Liver (tissue), 10 donors: ENCODE measurements at places on chromosomes 7 and 10. TPM values are rescaled to one million over a fixed set of nuclear protein-coding genes. Genes with fewer than 3 reads are reported as not detected.

DNA sequence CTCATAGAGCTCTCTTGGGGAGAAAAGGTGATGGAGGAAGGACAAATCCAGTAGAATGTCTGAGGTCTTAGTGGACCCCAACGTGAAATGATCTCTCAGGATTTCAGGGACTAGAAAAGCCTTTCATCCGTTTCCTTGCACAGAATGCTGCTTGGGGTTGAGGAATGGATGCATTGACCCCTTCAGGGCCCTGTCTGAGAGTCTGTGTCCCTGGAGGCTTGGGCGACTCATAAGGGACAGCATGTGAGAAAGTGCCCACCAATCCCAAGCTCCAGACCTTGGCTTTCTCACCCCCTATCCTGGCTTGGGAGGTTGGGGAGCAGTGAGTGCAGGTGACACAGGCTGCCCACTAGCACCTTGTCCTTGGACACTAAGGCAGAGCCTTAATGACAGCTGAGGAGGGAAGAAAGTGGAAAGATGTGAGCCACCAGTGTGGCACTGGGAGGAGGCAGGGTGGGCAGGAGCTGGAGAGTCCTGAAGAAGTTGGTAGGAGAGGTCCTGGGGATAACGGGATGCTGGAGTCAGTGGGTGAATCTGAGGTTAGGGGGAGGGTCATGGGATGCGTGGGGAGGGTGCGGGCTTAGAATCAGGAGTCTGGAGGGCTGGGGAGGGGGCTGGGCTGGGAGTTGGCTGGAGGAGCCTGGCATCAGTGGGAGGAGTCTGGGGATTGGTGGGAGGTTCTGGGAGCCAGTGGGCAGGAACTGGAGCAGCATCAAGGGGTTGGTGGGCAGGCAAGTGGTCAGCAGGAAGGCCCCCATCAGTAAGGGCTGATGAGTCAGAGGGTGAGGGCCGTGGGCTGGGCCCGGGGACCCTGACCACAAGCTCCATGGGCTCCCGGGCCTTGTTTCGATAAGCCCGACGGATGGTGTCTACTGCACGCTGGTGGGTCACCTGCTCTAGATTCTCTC, 8.6 kb downstream of the LZTS2 start:
- no peak for DNase-seq
- no peak overlapping the region for H3K4me3 ChIP-seq
- H3K27me3 ChIP-seq: no peaks in the 10 kb centered on the region
- no peaks in the 10 kb centered on the region for H3K4me1 ChIP-seq
- H3K36me3 ChIP-seq: no peaks in the 10 kb centered on the region

GRCh38 chr10:132054564-132054963, 11.2 kb upstream of the JAKMIP3 start:
- H3K27me3 ChIP-seq: no peaks in the 10 kb centered on the region
- H3K27ac ChIP-seq: no peak overlapping the region
- no peak overlapping the region for H3K4me3 ChIP-seq
- no peaks in the 10 kb centered on the region for H3K4me1 ChIP-seq
- DNase-seq: no peak

DNA sequence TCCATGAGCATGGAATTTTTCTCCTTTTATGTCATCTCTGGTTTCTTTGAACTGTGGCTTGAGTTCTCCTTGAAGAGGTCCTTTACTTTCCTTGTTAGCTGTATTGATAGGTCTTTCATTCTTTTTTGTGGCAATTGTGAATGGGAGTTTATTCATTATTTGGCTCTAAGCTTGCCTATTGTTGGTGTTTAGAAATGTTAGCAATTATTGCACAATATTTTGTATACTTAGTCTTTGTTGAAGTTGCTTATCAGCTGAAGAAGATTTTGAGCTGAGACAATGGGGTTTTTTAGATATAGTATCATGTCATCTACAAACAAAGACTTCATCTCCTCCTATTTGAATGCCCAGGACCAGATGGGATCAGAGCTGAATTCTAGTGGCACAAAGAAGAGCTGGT, 1143.8 kb downstream of the XPNPEP1 start:
- no peak overlapping the region for H3K27ac ChIP-seq
- no peak for DNase-seq
- no peak overlapping the region for H3K4me3 ChIP-seq
- H3K36me3 ChIP-seq: no peaks in the 10 kb centered on the region

- DNase-seq: no peak
- no peaks in the 10 kb centered on the region for H3K36me3 ChIP-seq
- no peak overlapping the region for H3K4me3 ChIP-seq
- no peak overlapping the region for H3K27ac ChIP-seq
Measured at GRCh38 chr7:82789883-82790609, 346.5 kb upstream of the CACNA2D1 start.

- H3K36me3 ChIP-seq: peaks cover 17% of the 10 kb centered on the region
- H3K4me1 ChIP-seq: no peaks in the 10 kb centered on the region
- H3K4me3 ChIP-seq: no peak overlapping the region
- no peaks in the 10 kb centered on the region for H3K27me3 ChIP-seq
- no peak overlapping the region for H3K27ac ChIP-seq
Measured at GRCh38 chr7:129006636-129007414, 48.1 kb downstream of the TNPO3 start.

DNA sequence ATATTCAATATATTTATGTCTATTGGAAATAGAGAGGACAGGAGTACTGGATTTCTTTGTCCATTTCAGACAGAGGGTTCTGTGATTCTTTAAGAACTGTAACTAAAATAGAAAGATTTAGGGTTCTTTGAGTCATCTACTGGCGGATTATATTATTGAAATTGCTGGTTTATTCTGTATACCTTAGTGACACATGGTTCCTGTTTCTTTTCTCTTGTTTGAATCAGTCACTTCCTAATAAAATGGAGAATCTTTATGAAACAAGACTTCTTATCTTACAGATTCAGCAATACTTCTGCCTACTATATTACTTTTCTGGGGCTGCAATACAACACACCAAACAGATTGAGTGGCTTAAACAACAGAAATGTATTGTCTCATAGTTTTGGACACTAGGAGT, 20.8 kb upstream of the ZNF800 start:
- H3K4me1 ChIP-seq: peaks cover 1% of the 10 kb centered on the region
- H3K4me3 ChIP-seq: no peak overlapping the region
- H3K27ac ChIP-seq: no peak overlapping the region
- H3K36me3 ChIP-seq: no peaks in the 10 kb centered on the region
- H3K27me3 ChIP-seq: no peaks in the 10 kb centered on the region

DNA sequence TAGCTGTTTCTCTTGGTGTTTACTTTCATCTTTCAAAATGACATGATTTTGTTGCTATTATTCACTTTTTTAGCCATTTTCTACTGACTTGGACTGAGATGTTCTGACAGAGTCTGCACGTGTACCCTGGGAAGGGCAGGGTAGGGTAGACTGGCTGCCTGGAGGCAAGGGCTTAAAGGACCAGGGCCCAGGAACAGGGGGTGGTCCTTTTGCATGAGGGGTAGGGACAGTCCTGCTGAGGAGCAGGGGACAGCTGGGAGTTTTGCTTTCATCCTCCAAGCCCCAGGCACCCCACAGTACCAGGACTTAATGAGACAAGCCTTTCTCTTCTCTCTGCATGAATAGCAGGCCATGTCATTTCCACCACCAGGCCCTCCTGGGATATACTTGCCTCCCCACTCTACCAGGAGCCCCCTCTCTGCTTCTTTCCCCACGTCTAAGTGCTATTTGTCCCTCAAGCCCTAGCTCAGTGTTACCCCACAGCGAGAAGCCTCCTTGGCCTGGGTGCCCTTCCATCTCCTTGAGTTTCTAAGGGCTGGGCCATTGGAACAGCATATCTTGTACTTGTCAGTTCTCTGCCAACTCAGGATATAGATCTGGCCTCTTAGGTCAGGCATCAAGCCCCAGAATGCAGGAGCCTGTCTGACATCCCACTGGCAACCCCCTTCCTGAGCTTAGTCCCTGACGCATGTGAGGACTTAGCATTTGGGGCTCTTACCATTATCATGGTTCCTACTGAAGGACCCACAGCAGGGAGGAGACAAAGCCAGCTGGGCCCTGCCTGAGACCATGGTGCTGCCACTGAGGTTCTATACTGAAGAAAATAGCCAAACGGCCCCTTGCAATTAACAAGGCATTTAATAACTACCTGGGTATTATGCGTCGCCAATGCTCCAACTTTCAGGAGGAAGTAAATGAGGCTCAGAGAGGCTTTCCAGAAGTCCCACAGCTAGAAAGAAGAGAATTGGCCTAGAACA, 78.4 kb upstream of the UNC5B start:
- H3K4me1 ChIP-seq: no peaks in the 10 kb centered on the region
- H3K4me3 ChIP-seq: no peak overlapping the region
- H3K27ac ChIP-seq: no peak overlapping the region

DNA sequence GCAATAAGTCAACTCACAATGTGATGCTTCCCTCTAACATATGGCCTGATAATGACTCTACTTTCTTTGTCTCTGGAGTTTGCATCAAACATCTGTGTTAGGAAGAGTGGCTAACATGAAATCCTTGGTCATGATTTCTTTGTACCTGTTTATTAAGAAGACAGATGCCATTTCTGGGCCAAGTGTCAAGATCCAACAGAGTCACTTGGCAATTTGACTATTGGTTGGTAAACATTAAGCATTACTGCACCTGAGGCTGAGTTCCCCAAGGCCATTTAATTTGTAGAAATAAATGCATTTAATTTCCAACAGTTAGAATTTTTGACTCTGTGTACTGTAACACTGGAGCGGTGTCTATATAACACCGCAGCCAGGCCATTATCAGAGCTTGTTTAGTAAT, 403.7 kb downstream of the GALNT17 start:
- H3K27ac ChIP-seq: no peak overlapping the region
- no peaks in the 10 kb centered on the region for H3K36me3 ChIP-seq
- H3K4me1 ChIP-seq: no peaks in the 10 kb centered on the region
- H3K27me3 ChIP-seq: no peaks in the 10 kb centered on the region

GRCh38 chr10:74825371-74826141, 844 bp upstream of the KAT6B start:
- H3K36me3 ChIP-seq: no peaks in the 10 kb centered on the region
- DNase-seq: no peak
- peaks cover 13% of the 10 kb centered on the region for H3K4me1 ChIP-seq
- peak overlapping the region; percentile 89 for H3K27ac ChIP-seq
- H3K4me3 ChIP-seq: peak overlapping the region; percentile 91

DNA sequence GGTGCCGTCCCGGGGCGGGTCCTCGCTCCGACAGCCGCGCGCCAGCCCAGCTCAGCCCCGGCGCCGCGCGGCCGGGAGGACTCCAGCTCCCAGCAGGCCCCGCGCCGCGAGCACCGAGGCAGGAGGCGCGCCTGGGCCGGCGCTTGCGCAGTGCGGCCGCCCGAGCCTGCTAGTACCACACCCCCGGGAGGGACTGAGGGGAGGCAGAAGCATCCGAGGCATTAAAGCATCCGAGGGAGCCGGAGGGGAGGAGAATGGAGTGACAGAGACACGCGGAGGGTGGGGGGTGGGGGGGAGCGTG, at the start of gene GRK5:
TSS of gene GRK5 (plus strand) at position 206 of the 301 bp plus-strand sequence. CDS start 347 bp downstream, outside the sequence.
- peak within 1 kb of the TSS; percentile 89 for H3K4me3 ChIP-seq
- no peaks in the 10 kb centered on the region for H3K4me1 ChIP-seq
- H3K36me3 ChIP-seq: no peaks in the 10 kb centered on the region
- H3K27ac ChIP-seq: peak within 1 kb of the TSS; percentile 95
- H3K27me3 ChIP-seq: no peaks in the 10 kb centered on the region

- no peak for DNase-seq
- H3K36me3 ChIP-seq: no peaks in the 10 kb centered on the region
- H3K4me1 ChIP-seq: no peaks in the 10 kb centered on the region
- peak overlapping the region; percentile 31 for H3K27ac ChIP-seq
- H3K4me3 ChIP-seq: peak overlapping the region; percentile 26
Measured at GRCh38 chr7:75691793-75692543, 46.8 kb downstream of the HIP1 start.

DNA sequence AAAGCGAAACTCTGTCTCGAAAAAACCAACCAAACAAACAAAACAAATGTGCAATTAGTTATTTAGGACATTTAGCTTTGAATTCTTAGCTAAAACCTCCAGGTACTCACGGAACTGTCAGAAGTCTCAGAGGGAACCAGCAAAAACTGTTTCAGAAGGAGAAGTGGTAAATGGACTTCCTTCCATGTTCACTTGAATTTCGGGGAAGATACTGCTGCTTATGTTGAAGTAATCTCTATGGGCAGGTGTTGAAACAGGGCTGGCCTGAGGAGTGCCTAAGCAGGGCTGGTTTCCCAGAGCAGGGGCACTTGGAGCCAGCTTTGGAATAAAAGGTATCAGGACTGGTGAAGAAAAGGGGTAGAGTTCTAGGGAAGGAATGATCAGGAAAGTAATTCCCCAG, 2.4 kb upstream of the EXOC6 start:
- H3K27ac ChIP-seq: no peak overlapping the region
- no peaks in the 10 kb centered on the region for H3K36me3 ChIP-seq
- H3K4me3 ChIP-seq: no peak overlapping the region
- H3K27me3 ChIP-seq: no peaks in the 10 kb centered on the region

DNA sequence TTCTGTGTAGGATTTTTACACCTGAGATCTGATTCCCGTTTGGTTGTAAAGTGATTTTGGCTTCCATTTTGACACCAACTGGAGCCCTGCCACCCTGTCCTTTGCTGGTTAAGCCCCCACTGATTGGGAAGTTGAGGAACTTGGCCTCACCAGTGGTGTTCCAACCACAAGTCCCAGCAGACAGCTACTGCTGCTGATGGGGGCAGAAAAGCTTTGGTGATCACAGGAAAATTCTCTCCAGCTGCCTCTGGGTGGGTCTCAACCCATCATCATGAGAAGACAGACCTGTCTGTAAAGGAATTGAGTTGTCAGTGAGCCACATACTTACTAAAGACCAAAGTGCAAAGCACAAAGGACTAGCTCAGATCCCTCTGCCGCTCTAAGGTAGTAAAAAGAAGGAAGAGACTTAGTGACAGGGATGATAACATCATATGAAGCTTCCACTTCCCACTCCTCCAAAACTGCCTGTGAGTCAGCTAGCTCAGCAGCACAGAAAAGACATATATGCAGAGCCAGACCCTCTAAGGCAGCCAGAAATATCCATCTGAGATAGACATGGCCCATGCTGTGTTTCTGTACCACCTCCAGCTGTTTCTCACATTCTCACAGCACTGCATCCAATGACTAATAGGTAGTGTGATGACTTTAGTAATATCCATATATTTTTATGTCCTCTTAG, 22.4 kb upstream of the LRRC17 start:
- no peak for DNase-seq
- no peak overlapping the region for H3K4me3 ChIP-seq
- H3K4me1 ChIP-seq: no peaks in the 10 kb centered on the region
- H3K36me3 ChIP-seq: no peaks in the 10 kb centered on the region

DNA sequence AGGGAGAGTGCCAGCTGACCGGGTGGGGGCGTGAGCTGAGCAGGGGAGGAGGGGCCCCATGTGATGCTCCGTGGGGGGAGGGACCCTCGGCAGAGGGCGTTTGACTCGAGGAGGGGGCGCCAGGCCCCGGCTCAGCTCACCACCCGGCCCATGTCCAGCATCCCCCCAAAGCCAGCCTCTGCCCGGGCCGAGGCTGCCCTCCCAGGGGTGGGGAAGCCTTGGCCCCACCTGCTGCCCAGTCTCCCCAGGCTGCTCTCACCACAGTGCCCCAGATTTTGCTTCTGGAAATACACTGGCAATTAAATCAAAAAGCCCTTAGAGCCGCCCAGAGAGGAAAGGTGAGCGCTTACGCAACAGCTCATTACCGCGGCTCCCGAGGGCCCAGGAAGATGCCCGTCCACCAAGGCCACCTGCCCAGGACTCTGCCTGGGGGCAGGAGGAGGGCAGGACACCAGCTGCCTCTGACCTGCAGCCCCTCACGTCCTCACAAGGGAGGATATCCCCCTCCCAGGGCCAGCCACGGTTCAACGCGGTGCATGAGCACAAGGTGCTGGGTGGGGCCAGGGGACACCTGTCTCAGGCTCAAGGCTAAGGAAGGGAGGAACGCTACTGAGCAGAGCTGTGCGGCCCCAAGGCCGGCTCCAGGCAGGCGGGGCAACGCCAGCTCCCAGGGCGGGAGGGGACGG, 70.0 kb upstream of the INPP5A start:
- DNase-seq: no peak
- H3K27me3 ChIP-seq: no peaks in the 10 kb centered on the region
- H3K4me3 ChIP-seq: no peak overlapping the region
- no peaks in the 10 kb centered on the region for H3K4me1 ChIP-seq

The UCN3 gene
- 0.23 TPM for total RNA-seq
